CD4-positive, alpha-beta T cell treated with Interferon gamma for 1 hour (primary cell): ENCODE measurements at places on chromosomes 11 and 22.
A peak's percentile ranks its signal among the peaks of the same experiment; 100 is the strongest.

- no peak for DNase-seq
Measured at GRCh38 chr22:28983788-28984441, 77.7 kb downstream of the C22orf31 start.

GRCh38 chr22:35425971-35426800 is 26.2 kb downstream of the MCM5 start:
- no peak for DNase-seq

GRCh38 chr11:36116161-36116560 is 172.3 kb downstream of the LDLRAD3 start:
- DNase-seq: no peak

DNA sequence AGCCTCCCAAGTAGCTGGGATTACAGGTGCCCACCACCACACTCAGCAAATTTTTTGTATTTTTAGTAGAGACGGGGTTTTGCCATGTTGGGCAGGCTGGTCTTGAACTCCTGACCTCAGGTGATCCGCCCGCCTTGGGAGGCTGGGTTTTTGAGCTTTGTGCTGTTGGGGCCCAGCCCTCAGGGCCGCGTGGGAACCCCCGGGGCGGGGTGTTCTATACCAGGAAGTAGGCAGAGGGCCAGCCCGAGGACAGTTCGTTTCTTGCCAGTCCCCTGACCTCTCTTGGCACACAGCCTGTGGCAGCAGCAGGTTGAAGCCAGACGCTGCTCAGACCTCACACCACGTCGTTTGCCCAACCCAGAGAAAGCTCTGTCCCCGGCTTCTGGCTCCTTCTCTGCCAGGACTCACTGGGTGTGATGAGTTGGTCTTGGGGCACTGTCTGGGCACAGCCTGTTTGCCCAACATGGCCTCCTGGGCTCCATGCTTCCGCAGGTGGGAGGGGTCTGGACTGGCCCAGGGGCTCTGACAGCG is 24.9 kb upstream of the CHKA start:
- peak; percentile 53 for DNase-seq

- no peak for DNase-seq
Measured at GRCh38 chr11:66247295-66247694, 21.1 kb upstream of the RAB1B start.

DNA sequence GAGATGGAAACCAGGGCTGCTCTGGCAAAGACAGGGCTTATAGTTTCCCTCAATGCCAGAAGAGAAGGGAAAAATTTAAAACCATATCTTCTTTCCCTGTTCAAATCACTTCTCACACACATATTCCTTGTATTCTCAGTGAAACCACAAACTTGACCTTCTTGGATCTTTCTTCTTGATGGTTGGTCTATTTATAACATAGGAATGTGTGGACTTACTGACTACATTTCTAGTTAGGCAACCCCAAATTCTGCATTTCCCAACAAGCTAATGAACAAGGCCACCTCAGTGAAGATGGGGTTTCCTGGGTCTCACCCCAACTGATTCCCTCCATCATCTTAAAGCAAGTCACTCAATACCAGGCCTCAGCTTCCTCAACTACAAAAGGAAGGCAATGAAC is 3.8 kb upstream of the QSER1 start:
- no peak for DNase-seq

DNA sequence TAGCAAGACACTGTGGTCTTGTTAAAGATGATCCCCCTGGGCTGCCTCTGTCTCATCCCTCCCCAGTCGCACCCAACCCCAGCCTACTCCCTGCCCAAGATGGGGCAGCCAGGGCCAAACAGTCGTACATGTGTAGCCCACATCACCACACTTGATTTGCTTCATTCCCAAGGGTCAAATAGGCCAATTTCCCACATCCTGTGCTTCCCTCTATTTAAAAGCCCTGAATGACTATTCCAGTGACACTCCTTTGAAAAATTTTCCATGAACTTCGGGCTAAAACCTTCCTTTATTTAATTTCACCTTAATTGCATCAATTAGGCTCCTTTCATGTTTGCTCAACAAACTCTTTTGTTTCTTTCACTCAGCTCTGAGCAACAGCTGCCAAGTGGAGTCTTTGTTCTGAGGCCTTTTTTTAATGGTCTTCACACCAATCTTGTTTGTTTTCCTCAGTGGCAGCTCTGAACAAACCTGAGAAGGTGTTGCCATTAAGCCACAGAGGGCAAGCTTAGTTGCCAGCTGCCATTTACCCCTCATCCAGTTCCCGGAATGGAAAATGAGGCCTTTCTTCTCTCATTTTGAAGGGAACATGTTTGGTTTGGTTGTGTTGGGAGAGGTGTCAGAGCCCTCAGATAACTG is 126.9 kb downstream of the APIP start:
- no peak for DNase-seq

DNA sequence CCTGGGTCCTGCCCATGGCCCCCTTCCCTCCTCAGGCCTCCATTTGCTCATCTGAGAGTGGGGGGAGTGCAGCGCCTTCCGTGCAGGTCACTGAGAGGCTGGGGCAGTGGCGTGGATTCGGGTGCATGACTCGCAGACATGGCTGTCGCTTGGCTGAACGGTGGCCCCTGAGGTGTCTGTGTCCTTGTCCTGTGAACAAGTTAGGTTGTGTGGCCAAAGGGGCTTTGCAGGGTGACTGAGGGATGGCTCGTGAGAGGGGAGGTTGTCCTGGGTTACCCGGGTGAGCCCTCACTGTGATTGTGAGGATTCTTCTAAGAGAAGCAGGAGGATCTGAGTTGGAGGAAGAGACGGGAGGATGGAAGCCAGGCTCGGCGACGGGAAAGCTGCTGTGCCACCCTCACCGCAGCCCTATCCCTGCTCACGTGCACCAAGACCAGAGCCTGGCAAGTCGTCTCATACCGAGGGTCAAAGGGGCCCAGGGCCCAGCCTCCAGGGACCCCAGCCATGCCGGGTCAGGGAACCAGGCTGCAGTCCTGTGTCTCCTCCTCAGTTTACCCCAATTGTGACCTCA is 79.1 kb downstream of the KCNQ1 start:
- DNase-seq: no peak

DNA sequence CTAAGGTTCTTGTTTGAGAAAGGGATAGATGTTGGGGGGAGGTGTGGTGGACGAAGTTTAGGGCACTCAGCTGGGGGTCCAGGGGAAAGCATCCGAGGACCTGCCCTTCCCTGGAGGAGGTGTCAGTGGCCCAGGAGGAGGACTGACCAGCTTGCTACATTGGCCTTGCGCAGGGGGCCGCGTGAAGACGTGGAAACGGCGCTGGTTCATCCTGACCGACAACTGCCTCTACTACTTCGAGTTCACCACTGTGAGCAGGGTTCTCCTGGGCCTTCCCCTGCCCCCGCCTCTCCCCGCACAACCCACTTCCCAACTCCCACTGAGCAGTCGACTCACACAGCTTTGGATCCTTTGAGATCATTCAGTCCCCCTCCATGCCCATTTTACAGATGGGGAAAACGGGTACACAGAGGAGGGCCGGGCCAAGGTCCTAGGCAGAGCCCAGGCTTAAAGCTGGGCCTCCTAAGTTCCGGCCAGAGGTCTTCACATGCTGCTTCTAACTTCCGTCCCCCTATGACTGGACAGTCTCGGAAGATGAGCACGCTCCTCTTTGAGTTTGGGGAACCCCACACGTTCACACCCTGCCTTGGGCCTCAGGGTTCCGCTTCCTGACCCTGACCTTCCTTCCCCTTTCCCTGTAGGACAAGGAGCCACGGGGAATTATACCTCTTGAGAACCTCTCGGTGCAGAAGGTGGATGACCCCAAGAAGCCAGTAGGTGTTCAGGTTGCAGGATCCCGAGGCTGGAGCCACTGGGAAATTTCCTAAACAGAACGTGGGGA is 28.7 kb downstream of the CYTH4 start:
- DNase-seq: peak; percentile 72

DNA sequence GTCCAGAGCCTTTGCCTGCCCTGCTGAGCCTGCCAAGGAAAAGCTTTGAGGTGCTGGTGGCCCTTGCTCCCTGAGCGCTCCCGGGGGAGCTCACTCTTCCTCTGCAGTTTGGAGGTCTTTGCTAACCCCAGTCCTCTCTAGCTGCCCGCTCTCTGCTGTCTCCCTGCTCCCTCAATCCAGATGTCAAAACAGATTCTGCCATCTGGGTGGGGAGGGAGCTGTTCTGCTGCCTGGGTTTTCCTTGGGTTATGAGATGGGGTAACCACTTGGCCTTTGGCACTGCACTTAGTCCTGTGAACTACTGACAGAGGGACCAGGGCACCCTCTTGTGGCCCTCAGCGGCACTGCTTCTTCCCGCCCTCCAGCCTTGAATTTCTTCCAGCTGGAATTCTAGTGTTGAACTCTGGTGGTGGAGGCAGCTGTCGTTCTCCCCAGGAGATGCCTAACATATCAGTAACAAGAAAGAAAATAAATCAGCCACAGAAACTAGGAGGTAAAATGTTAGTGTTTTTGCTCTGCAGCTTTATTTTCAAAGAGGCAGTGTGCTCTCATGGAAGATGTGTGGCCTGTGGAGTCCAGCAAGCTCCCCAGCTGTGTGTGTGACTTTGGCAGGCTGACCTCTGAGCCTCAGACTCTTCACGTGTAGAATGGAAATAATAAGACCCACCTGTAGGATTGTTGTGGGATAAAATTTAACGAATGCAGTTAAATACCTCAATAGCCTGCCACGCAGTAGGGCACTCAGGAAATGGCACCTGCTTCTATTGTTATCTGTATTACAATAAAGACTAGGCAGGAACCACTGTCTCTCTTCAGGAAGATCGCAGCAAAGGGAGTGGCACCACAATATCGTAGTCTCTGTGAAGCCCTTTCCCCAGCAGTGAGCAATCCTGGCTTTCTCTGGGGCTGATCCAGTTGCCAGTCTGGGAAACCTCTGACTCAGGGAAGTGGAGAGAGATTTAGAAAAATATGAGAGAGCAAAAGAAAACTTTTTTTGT is 23.4 kb downstream of the ARFGAP2 start:
- peak; percentile 44 for DNase-seq

DNA sequence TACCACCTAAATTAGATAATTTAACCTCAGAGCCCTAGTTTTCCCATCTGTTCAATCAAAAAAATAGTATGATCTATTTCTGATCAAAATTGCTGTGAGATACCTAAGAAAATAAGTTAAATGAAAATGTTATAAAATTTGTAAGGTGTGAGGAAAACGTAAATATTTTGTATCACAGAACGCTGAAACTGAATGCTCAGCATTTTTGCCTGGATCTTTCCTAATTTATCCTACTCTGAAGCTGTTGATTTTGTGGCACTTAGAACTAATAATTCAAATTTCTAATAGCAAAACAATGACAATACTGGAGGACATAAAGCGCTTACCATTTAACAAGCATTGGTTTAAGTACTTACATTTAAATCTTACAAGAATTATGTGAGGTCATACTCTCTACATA is 674.2 kb downstream of the FAM181B start:
- DNase-seq: no peak

DNA sequence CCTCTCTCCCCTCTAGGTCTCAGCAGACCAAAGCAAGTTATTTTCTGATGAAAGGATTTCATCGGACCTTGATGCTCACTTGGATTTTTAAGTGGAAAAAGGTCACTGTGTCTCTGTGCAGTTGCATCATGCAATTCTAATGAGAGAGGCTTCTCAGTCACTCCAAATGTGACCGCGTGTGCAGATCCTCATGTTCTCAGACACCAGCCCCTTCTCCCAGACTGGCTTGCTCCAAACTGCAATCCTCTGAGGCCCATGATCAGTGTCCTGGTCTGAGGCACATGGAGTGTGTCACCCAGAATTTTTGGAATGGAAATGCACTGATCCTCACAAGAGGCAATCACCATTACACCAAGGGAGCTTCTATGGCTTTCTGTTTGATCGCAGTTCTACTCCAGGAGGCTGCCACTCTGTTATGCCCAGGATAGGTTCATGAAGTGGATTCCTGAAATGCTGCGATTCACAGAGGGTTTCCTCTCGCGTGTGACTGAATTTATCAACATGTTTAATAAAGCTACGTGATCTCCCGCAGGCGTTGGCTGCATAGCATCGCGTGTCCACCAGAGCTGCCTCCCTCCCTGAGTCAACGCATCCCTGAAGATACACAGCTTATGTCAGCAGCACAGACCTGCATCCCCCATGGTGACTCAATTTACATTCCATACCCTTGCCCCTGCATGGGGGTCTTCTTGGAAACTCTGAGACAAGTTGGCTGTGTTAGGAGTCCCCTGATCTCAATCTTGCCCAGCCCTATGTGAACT is 544.6 kb upstream of the B3GAT1 start:
- no peak for DNase-seq

- DNase-seq: no peak
Measured at GRCh38 chr22:22171357-22172218, 73.0 kb upstream of the VPREB1 start.

DNA sequence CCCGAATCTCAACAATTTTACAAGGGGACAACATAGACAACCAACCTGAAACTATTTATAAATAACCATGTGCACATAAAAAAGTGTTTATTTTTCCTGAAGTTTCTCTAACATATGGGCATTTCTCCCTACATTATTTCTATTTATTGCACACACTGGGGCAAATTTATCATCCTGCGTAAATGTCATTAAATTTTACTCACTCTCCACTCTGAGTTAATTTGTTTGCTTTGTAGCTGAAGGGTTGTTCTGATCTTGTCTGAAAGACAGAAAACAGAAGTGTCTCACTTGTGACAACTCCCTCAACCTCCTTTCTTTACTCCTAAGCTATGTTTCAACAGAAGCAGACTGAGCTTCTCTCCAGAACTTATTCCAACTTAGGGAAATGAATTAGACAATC is 194.2 kb downstream of the HIPK3 start:
- DNase-seq: no peak

GRCh38 chr11:133697161-133697560 is 148.2 kb downstream of the SPATA19 start:
- DNase-seq: no peak

GRCh38 chr11:69475141-69475865 is 6.2 kb upstream of the LINC01488 start:
- DNase-seq: no peak

GRCh38 chr11:73996161-73996747 is 12.6 kb downstream of the UCP3 start:
- DNase-seq: no peak

- DNase-seq: no peak
Measured at GRCh38 chr22:19522190-19522880, 1.9 kb downstream of the CLDN5 start.

GRCh38 chr22:42697542-42698013 is 23.1 kb downstream of the A4GALT start:
- no peak for DNase-seq

DNA sequence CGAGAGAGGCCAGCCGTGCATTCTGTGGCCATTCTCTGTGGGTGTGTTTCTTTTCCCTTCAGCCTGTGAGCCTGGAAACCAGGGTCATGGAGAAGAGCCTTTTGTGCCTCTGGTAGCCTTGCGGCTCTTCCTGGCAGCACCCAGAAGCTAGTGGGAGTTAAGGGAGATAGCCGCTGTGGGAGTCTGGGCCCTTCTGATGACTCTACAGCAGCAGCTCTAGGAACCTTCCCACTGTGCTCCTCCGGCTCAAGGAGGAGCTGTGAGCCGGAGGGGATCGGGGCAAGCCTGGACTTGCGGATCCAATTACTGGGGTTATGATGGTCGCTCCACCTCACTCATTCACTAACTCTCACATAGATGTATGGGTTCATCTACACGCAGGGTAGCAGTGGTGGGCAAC is 10.5 kb downstream of the GTPBP1 start:
- no peak for DNase-seq

- DNase-seq: no peak
Measured at GRCh38 chr11:114169321-114169749, 109.8 kb downstream of the ZBTB16 start.
